Activated naive CD4-positive, alpha-beta T cell treated with anti-CD3 and anti-CD28 coated beads, Interleukin-2, amount 50 U/mL, for 16 hours (primary cell): ENCODE measurements at places on chromosomes 11 and 22.

DNA sequence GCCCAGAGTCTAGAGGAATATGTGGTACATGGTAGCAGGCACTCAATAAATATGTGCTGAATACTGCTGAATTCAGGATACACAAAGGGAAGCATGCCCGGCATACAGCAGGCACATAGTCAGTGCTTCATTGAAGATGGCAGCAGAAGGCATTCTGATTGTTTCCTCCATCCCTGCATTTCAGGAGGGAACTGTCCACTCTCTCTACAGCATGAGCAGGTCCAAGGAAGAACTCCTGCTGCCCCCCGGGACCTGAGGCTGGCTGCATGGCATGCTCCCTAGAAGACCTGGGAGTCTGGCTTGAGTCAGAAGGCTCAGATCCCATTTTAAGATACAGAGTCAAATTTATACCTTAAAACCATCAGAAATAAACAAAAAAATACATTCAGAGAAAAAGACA lies 319.3 kb upstream of the NARS2 start:
- DNase-seq, result no peak

DNA sequence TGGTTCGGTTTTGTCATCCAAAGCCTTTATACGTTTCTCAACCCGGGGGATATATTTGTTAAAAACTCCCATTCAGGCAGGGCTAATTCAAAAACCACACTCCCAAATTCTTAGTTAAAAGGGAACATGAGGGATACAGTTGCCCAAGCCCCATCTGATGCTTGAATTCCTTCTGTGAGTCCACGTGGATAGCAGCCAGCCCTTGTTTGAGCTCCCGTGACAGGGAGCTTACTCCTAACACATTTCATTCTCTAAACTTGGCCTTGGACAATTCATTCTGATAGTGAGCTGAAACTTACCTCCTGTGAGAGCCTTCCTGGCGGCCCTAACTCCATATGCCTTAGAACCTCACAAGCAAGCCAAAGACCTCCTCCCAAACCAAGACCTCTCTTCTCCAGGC lies 357.5 kb downstream of the TENM4 start:
- no peak for DNase-seq

DNA sequence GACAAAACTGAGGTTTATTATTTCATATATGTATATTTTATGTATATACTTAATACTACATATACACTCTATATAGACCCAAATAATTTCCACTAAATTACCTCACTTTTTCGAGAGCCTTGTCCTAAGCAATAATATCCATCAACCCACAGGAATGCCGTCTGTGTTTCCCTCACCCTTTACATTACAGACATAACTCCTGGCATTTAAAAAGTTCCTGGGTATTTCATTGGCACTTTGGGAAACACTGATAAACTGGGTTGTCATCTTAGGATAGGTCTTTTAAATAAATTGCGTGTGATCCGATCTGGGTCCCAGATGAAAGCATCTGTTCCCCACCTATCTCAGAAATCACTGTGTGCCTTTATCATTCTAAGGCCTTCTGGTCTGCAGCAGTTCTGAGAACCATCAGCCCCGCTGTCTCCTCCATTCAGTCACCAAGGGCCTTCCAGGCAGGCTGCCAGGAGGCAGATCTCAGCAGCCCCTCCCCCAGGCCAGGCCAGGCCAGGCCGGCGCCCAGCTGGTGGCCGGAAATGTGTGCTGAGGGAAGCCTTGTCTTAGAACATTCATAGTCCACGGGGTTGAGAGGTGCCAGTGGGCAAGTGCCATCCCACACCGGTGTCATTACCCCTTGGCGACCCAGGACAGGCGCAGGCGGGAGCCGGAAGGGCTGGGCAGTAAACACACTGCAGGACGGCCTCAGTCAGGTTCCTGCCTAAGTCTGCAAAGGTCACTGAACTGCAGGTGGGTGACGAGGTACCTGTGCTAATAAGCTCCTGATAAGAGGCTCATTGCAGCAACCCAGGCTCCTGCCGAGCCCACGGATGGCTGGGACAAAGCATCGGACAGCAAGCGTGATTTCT lies 3.3 kb downstream of the FGF19 start:
- DNase-seq, result no peak

- no peak for DNase-seq
Observed at GRCh38 chr11:62145261-62145871, 21.6 kb downstream of the INCENP start.

- no peak for DNase-seq
Observed at GRCh38 chr11:3158821-3159220, 6.3 kb downstream of the OSBPL5 start.

DNA sequence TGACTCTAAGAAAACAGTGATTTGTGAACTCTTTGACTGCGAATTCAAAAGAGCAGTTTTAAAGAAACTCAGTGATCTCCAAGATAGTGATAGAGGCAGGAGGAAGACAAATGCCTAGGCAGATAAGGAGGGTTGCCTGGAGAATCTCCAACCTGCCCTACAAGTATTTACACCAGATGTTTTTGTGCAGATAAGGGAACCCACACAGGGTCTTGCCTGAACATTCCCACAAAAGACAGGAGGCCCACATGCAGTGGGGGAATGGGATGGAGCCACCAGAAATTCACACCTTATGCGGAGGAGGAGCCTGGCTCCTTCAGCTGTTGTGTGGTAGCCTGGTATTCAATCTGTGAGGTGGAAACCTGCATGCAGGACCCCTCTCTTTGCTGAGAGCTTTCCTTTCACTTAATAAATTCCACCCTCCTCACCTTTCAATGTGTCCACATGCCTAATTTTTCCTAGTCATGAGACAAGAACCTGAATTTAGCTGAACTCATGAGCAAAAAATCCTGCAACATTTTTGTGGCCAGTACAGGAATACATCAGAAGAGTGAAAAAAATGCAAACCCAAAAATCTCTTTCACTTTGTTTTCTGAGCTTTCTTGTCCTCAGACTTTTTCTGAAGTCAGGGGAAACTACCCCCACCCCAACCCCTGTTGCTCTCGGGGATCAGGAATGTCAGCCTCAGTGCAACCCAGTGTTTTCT lies 8.1 kb upstream of the GLYAT start:
- no peak for DNase-seq

DNA sequence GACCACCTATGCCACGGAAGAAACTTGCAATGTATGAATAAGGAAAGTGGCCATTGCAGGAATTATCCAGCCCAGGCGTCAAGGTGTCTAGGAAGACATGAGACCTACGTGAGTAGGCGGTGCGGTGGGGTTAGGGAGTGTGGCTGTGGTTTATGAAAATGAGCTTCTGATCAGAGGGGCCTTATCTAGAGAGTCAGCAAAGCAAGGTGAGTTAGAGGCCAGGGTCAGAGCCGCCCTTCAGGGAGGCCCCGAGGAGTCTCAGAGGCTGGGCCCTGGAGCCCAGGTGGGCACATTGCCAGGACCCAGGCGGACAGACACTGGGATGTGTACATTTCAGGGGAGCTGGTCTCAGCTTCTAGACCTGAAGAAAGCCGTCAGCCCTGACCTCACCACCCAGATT lies 13.8 kb upstream of the LINC01488 start:
- DNase-seq, result no peak

GRCh38 chr22:29269731-29270474 lies 1.8 kb downstream of the EWSR1 start:
- no peak for DNase-seq

GRCh38 chr11:13223112-13223511 lies 54.5 kb upstream of the BMAL1 start:
- no peak for DNase-seq

GRCh38 chr22:38085501-38085900 lies 1.5 kb upstream of the SLC16A8 start:
- no peak for DNase-seq

DNA sequence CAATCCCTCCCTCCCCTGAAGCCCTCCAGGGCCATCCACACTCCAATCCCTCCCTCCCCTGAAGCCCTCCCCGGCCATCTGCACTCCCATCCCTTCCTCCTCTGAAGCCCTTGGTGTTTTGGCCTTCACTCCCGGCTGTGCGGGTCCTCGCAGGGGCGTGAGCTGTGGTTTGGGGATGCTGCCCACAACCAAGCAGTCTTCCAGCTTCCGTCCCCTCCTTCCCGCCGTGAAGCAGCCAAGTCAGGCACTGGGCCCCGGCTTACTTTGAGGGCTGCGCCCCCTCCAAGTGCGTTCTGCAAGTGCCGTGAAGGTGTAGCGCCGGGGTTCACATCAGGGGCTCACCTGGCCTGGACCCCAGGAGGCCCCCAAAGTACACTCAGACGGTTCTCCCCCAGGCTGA lies 335.9 kb downstream of the BRD1 start:
- DNase-seq, result no peak

GRCh38 chr11:1447845-1448825 lies 38.4 kb downstream of the MOB2 start:
- DNase-seq, result no peak

- DNase-seq, result no peak
Observed at GRCh38 chr11:61715867-61716266, 35.7 kb downstream of the DAGLA start.

- no peak for DNase-seq
Observed at GRCh38 chr11:72274435-72274834, 30.5 kb upstream of the PHOX2A start.

DNA sequence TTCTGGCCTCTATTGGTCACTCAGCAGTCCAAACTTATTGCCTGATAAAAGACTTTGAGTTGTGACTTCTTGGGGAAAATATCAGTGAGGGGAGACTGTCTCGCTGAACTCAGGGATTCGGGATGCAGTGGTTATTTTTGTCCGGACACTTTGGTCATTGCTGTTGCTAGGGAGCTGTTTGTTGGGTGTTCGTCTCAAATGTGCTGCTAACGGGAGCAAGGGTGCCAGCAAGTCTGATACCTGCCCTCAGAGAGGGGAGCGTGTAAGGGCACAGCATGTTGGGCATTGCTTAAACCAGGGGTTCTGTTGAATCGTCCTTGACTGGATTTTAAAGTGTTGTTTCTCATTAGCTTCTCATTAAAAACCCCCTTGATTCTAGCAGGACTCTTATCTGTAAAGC lies 49.2 kb upstream of the SLC25A18 start:
- no peak for DNase-seq

DNA sequence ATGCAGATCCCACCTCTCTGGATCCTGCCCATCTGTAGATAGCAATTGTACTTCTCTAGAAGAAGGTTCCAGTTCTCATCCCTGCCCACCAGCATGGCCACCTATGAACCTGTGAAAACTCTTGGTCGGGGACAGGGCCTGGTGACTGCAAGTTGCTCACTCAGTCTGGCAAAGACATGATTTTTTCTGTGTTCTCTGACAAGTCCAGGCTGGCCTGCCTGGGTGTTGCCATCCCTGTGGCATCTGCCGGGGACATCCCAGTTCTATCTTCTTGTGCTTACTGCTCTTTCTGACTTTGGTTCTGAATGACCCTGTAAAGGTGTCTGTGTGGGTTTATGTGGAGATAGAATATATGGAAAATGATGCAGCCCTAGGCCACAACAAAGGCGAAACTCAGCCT lies 545.8 kb downstream of the INSC start:
- no peak for DNase-seq

- no peak for DNase-seq
Observed at GRCh38 chr11:113553235-113553634, 78.0 kb upstream of the DRD2 start.

- DNase-seq, result no peak
Observed at GRCh38 chr11:113440816-113441215, 34.4 kb downstream of the DRD2 start.

DNA sequence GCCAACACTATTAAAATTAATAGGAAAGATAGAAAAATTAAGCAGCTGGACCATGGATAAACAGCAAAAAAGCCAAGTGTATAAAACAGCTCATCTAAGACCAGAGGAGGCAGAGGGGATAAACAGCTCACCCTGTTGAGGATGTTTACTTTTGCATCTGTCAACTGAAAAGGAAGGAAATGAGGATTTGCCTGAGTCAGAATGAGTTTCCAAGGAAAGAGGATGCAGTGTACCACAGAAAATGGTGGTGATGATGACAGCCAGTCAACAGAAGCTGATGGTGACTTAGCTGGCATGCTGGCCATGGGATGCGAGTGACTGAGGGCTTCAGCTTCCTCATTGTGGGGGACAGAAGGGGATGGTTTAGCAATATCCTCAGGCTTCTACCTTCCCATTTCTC lies 183.5 kb downstream of the KIRREL3 start:
- no peak for DNase-seq

GRCh38 chr22:43228330-43228729 lies 41.4 kb upstream of the TTLL12 start:
- DNase-seq, result no peak

- no peak for DNase-seq
Observed at GRCh38 chr11:70732023-70732880, 333.9 kb downstream of the CTTN start.

- no peak for DNase-seq
Observed at GRCh38 chr11:45087086-45087899, 59.1 kb upstream of the PRDM11 start.

GRCh38 chr11:64003807-64004589 lies 17.8 kb downstream of the OTUB1 start:
- no peak for DNase-seq

DNA sequence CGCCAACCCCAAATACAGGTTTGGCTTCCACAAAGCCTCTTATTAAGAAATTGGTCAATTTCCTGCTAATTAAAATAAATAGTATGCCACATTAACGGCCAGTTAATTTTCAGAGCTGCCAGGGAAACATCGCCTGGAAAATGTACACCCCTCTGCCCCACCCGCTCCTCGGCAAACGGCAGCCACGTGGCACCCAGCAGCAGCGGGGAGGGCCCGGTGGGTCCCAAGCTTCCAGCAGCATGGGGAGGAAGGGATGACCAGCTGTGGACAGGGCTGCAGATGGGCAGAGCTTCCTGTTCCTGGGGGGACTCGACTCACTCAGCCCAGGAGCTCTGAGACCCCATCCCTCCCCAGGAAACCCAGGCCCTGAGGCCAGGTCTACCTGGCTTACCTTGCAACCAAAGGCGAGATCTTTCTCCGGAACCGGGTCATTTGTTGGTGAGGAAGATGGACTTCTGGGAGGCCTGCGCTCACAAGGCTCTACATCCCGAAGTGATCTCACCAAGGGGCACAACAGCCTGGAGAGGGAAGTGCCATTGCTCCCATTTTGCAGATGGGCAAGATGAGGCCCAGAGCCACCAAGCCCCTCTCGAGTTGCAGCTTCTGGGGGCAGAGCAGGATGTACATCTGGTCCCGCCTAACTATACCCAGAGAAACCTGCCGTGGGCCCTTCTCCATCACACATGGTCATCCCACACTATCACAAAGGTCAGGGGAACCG lies 68.3 kb downstream of the IGLL1 start:
- DNase-seq, result no peak

DNA sequence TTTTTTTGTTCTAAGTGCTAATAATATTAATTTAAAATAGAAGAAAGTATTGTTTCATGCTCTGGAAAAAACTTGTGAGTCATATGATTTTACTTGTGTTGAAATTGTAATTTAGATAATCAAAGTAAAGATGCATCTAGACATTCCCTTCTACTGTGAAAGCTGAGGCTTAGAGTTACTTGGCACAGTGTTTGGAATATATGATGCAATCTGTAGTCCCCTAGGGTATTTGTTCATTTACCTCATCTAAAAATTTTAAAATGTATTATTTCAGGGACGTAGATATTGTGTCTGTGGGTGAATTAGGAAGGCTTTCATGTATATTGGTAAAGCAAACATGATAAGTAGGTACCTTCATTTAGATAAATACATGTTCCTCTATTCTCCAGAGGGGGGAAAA lies 793.5 kb upstream of the CNTN5 start:
- no peak for DNase-seq
